ENCODE measurements at places on chromosomes 6 and 20.
A peak's percentile ranks its signal among the peaks of the same experiment; 100 is the strongest.

GRCh38 chr6:130500693-130501092, 134.9 kb downstream of the TMEM200A start:
- ATAC-seq = no peak

DNA sequence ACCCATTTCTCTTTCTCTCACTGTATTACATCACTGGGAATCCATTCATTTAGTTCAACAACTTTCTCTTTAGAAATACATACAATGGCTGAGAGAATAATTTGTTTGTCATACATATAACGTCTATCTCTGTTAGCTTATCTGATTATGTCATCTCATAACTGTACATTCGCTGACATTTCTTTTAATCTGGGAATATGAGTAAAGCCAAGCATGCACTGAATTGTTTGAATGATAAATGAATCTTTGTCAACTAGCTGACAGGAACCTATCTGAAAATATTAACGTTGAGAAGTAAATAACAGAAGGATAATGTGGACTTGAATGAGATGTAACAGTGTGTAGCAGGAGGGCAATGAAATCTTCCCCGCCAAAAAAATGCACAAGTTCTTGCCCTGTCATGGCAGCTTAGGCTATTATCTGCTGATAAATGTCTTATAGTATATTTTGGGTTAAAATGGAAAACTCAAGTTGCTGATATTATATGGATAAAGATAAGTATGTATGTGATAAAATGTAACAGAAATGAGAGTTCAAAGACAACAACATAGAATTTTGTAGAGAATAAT, 581.2 kb upstream of the ADGRB3 start:
- no peak for ATAC-seq

GRCh38 chr20:48652961-48653705, 174.7 kb downstream of the PREX1 start:
- ATAC-seq = no peak

DNA sequence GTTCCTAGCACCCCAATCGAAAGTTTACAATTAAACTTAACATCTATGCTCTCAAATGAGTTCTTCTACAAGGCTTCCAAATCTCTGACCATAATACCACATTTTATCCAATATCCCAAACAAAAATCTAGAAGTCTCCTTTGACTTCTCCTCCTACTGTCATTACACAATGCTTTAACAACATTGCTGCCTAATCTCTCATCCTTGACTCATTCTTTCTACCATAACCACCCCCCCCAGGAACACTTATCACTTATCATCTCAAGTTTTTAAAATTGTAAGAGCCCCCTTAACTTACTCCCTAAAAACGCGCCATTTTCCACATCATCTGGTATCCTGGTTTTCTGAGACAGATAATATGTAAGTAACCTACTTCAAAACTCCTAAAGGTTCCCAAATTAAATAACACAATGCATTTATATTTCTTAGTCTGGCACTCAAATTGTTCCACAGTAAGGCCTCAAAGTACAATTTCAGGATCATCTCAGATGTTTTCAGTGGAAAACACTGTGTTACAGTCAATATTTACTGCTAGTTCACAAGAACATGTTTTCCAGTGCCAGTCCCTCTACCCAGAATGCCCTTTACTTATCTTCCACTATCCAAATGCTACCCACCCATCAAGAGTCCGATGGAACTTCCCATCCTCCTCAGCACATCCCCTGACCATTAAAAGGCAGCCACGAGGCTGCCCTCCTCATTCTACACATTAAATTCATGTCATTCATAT, 308.2 kb upstream of the THEMIS start:
- no peak for ATAC-seq

DNA sequence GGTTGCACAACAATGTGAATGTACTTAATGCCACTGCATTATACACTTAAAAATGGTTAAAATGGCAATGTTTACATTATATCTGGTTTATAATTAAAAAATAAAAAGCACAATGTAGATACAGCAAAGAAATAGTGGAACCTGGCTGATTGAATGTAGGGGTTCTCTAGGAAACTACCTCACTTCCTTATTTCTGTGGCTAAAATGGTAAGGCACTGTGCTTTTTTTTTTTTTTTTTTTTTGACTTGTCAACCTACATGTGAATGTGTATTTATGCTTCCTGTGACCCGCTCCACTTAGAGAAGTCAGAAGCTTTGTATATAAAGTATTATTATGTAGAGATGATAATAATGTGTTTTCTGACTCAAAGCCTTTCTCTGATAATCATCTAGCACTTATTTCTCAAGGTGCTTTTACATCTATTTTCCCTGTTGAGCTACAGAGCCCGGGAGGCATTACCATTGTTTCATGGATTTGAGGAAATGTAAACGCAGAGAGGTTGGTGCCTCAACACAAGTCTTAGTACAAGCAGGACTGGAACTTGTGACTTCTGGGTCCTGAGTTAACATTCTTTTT, 55.0 kb downstream of the SOX4 start:
- no peak for ATAC-seq

GRCh38 chr6:467671-468082, 76.1 kb downstream of the IRF4 start:
- no peak for ATAC-seq

DNA sequence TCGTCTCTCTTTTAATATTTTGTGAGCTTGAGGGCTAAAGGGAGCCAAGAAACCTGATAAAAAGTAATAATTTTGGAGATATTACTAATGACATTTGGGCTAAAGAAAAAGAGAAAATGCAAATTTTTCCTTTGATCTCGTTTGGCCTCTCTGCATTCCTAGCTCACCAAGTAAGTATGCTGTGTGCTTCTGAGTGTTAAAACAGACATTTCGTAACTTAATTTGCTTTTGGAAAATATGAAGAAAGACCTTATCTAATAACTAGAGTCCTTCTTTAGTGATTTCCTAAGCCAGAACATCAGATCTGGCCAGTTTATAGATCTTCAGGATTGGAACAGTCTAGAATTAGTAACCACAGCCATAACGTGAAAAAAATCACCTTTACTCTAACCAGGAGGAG, 872.9 kb upstream of the SLC35B3 start:
- ATAC-seq = no peak

- no peak for ATAC-seq
Observed at GRCh38 chr6:75937846-75938245, 134.6 kb downstream of the IMPG1 start.

DNA sequence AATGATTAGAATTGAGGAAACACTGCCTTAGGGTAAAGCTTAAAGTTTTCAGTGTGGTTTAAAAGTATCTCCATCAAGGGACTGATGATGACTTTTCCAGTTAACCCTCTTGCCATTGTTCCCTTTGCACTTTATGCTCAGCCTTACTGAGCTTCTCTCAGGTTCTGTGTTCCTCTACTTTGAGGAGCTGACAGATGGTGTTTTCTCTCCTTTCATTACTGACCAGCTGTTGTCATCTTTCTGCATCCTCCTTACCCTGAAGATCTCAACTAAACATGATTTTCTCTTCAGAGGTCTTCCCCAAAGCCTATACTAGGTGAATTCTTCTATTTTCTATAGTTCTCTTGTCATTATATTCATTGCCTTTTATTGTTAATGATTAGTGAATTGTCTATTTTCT, 475.6 kb upstream of the SYNCRIP start:
- ATAC-seq = no peak

DNA sequence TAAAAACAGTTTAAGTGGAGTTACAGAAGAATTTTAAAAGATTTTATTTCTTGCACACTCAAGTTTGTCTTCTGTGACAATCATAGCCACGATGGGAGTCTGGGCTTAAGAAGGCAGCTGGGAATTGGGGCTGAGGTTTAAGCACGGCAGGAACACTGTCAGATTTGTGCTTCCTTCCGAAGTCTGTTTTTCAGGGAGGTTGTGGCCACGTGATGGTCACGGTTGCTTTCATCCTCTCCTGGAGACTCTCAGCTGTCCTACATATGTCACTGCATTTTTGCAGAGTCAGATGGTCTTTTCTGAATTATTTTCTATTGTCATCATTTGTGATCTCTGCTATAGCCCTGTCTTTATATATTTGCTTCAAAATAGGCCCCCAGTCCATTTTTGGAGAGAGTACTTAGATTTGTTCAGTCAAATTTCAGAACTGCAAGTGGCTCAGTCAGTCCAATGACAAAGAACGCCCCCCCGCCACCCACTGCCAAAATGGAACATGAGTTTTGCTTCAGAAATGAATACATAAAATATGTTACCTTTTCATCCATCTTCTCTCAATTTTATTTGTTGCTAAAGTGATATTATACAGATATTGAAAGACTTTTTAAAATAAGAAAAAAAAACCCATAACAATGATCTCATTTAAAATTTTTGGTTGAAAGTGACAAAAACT, 111.8 kb upstream of the ZFP64 start:
- no peak for ATAC-seq

GRCh38 chr6:30981942-30982772, 1.4 kb upstream of the MUC21 start:
- ATAC-seq = peak; percentile 65

DNA sequence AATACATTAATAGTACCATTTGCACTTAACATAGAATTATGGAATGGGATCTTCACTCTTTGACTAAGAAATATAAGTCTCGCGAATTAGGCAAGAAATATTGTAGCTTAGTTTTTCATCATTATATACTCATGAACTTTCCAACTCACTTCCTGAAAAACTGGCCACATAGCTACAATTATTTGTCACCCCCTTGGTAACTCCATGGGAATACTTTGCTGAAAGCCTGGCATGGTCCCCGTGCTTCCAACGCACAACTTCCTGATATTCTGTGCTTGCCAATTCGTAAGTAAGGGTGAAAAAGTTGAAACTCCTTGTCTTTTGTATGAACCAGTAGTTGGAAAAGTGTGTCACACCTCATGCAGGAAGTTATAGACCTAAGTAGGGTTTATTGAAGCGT, 23.7 kb upstream of the HLA-DQA1 start:
- no peak for ATAC-seq

GRCh38 chr6:56840467-56841380, 114.2 kb upstream of the BEND6 start:
- peak; percentile 56 for ATAC-seq

DNA sequence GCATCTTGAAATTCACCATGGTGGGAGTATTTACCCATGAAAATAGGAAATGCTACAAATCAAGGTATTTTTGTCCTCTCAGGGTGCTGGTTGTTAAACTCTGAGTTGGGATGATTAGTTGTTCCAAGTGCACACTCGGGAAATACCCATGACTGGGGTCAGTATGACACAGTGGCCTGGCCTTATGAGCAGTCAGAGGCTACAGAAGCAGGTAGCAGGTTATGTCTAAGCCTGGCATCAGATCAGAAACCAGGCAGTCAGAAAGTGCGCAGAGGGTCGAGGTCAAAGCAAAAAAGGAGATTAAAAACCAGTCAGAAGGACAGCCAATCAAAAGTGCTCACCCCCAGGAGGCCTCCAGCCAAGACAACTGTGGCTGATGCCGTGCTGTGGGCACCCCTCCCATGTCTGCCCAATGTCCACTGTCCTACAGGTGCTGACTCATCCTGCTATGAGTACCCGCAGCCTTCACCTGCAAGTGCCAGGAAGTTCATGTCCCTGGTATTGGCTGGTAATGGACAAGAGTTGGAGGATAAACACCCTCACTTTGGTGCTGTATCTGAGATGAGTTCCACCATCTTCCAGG, 117.4 kb upstream of the SLC24A3 start:
- ATAC-seq = no peak

DNA sequence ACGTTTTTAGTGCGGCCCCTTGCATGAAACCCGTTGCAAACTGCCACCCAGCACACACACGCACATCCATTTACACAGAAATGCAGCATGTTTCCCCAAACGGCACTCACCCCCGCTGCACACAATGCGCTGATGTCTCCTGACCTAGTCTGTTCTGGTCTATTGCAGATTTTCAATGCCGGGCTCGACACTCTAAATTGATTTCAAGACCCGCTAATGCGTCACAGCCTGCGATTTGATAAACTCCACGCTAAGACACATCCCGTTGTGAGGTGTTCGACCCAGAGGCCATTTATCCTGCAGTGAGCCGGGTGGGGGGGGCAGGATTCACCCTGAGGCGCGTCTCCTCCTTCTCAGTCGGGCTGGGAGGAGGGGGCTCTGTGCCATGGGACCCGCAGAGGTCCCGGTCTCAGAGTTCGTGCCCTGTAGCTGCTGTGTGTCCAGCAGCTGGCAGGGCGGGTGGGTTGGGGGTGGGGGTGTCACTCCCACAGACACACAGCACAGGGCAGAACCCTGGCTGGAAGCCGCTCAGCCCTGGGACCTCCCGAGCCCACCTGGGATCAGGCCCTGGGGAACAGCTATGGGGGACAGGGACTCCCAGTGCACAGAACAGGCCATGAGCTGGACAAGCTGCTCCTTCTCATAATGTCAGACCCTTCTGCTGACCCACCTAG, 367.9 kb downstream of the PREX1 start:
- ATAC-seq = no peak

DNA sequence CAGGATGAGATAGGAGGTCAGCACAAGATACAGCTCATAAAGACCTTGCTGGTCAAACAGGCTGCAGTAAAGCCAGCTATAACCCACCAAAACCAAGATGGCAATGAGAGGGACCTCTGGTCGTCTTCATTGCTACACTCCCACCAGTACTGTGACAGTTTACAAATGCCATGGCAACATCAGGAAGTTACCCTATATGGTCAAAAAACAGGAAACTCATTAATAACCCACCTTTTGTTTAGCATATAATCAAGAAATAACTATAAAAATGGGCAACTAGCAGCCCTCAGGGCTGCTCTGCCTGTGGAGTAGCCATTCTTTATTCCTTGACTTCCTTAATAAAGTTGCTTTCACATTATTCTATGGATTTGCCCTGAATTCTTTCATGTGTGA, 30.9 kb downstream of the SLC22A2 start:
- no peak for ATAC-seq

DNA sequence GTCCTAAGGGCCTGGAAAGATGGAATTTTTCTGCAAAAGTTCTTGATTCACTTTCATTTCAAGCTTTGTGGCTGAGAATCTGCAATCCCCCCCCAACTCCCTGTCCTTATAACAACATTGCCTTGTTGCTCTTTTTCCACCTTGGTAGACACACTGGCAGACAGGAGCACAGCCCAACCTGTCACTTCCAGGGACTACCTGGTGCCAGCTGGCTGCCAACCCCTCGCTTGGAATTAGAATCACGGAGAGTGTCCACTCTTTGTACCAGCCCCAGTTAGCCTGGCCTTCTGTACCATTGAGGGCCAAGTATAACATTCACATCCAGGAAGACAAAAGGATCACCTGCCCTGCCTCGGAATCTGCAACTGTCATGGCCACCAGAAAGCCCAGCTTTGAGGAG, 74.7 kb downstream of the POPDC3 start:
- no peak for ATAC-seq

DNA sequence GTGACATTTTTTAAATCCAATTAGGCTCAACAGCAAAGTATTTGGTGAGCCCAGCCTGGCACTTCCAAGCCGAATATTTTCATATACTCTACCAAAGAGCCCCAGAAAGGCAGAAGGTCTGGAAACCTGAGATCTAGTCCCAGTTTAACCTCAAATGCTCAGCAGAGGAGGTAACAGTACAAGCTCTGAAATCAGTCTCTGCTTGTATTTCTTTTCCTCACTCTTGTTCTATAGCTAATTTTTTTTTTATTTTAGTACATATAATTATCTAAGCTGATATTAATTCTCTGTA, 9.1 kb downstream of the SOD2 start:
- ATAC-seq = no peak

- ATAC-seq = no peak
Observed at GRCh38 chr20:957544-957943, 41.4 kb upstream of the ANGPT4 start.

Measured in gastroesophageal sphincter (tissue), 4 donors.